ENCODE measurements at places on chromosomes 5 and 9. TPM values are rescaled to one million over a fixed set of nuclear protein-coding genes. Genes with fewer than 3 reads are reported as not detected.
A peak's percentile ranks its signal among the peaks of the same experiment; 100 is the strongest.

Gene TMEM215
- polyA plus RNA-seq = not detected

Gene GAS1
- polyA plus RNA-seq = not detected

Gene PTGDS
- 1.4 TPM for polyA plus RNA-seq

Gene REEP2
- polyA plus RNA-seq = not detected

Gene SEC24A
- 5.1 TPM for polyA plus RNA-seq

Gene IL4
- polyA plus RNA-seq = not detected

Gene PAEP
- not detected for polyA plus RNA-seq

Gene LPAR1
- not detected for polyA plus RNA-seq

Gene ENTPD8
- polyA plus RNA-seq = not detected

Gene PCDHGA2
- polyA plus RNA-seq = not detected

Gene AK6
- polyA plus RNA-seq = 49.1 TPM

Gene NAIP
- polyA plus RNA-seq = 1.8 TPM

Gene PHF24
- not detected for polyA plus RNA-seq

Gene SHISAL2B
- not detected for polyA plus RNA-seq

- no peaks in the 10 kb centered on the region for H3K27me3 ChIP-seq
- no peak overlapping the region for H3K4me3 ChIP-seq
- peaks cover 57% of the 10 kb centered on the region for H3K4me1 ChIP-seq
- peaks cover 13% of the 10 kb centered on the region for H3K36me3 ChIP-seq
- peak overlapping the region; percentile 82 for H3K27ac ChIP-seq
These were observed 21.7 kb downstream of the TCF7 start for GRCh38 chr5:134136221-134136631.

- no peaks in the 10 kb centered on the region for H3K36me3 ChIP-seq
- no peak overlapping the region for H3K4me3 ChIP-seq
- no peak for DNase-seq
- no peaks in the 10 kb centered on the region for H3K4me1 ChIP-seq
- H3K27me3 ChIP-seq = no peaks in the 10 kb centered on the region
These were observed 98.7 kb downstream of the EDIL3 start for GRCh38 chr5:84285641-84286637.

GRCh38 chr9:105535920-105536668 is 21.8 kb upstream of the FKTN start:
- H3K4me1 ChIP-seq = no peaks in the 10 kb centered on the region
- H3K27ac ChIP-seq = no peak overlapping the region
- no peak overlapping the region for H3K4me3 ChIP-seq
- no peaks in the 10 kb centered on the region for H3K27me3 ChIP-seq

DNA sequence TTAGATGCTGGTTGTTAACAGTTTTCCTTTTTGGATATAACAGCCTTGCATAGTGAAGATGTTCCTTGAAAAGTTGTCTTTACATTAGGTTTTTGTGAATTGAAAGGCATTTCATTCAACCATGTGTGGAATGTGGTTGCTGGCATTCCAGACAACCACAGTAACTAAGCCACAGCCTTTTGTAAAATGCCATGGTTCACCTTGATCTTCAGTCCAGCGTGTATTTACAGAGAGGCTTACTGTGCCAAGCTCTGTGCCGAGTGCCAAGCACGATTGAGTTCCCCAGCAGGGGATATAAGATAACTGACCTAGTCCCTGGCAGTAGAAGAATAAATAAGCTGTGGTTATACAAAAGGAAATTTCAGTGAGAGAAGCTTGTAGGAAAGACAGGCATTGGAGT is 4.9 kb downstream of the EXOSC2 start:
- H3K4me1 ChIP-seq = peaks cover 30% of the 10 kb centered on the region
- no peak overlapping the region for H3K27ac ChIP-seq
- H3K4me3 ChIP-seq = no peak overlapping the region
- peaks cover 34% of the 10 kb centered on the region for H3K36me3 ChIP-seq
- no peak for DNase-seq

GRCh38 chr5:179124853-179125788 is 64.9 kb downstream of the ZNF354C start:
- H3K4me3 ChIP-seq = no peak overlapping the region
- H3K4me1 ChIP-seq = no peaks in the 10 kb centered on the region
- no peaks in the 10 kb centered on the region for H3K36me3 ChIP-seq
- H3K27ac ChIP-seq = no peak overlapping the region
- no peak for DNase-seq
- no peaks in the 10 kb centered on the region for H3K27me3 ChIP-seq

DNA sequence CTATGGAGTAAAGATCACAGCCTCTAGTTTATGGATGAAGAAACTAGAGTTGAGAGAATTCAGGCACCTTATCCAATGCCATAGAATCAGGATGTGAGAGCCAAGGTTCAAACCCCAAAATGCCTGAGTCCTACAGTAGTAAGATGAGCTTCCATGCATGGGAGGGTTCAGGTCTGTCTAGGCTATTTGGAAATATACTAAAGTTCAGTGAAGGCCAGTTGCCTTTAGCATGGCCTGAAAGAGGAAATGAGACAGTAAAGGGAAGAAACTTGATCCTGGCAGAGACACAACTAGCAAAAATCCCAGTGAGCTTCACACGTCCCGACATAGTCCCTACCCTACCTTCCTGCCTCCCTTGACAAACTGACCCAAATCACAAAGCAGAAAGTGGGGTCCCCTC is 317.0 kb downstream of the RASEF start:
- H3K4me3 ChIP-seq = no peak overlapping the region
- no peaks in the 10 kb centered on the region for H3K27me3 ChIP-seq
- no peaks in the 10 kb centered on the region for H3K36me3 ChIP-seq
- H3K4me1 ChIP-seq = no peaks in the 10 kb centered on the region
- DNase-seq = no peak

DNA sequence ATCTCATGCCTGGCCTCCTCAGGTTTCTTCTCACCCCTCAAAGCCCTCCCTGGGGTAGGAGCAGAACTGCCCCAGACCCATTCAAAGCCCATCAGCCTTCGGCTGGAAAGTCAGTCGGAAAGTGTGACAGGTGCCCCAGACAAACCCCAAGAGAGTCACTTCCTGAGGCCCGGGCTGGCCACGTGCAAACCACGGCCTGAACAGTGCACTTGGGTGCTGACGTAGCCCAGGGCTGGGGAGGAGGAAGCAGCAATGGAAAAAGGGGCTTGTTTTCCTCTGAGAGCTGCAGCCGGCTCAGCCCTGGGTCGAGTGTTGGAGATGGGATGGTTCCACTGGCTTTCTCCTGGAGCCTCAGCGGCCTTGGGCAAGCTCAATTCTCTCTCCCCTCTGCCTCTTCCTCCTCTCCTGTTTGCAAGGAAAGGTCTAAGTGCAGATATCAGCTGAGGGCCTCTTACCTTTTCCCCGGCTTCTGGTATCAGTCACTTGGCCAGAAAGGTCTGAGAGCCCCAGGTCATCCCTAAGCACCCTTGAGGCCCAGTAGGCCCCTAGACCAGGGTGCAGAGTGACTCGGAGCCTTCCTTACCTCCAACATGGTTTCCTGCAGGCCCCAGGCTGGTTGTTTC is 5.9 kb upstream of the EGR1 start:
- H3K4me3 ChIP-seq = peak overlapping the region; percentile 66
- H3K27ac ChIP-seq = peak overlapping the region; percentile 96
- H3K4me1 ChIP-seq = peaks cover 41% of the 10 kb centered on the region
- DNase-seq = peak; percentile 63
- no peaks in the 10 kb centered on the region for H3K27me3 ChIP-seq

- no peak overlapping the region for H3K27ac ChIP-seq
- no peaks in the 10 kb centered on the region for H3K36me3 ChIP-seq
- no peaks in the 10 kb centered on the region for H3K27me3 ChIP-seq
- H3K4me1 ChIP-seq = no peaks in the 10 kb centered on the region
- DNase-seq = no peak
These were observed 237.8 kb downstream of the PAPPA start for GRCh38 chr9:116391306-116391900.

DNA sequence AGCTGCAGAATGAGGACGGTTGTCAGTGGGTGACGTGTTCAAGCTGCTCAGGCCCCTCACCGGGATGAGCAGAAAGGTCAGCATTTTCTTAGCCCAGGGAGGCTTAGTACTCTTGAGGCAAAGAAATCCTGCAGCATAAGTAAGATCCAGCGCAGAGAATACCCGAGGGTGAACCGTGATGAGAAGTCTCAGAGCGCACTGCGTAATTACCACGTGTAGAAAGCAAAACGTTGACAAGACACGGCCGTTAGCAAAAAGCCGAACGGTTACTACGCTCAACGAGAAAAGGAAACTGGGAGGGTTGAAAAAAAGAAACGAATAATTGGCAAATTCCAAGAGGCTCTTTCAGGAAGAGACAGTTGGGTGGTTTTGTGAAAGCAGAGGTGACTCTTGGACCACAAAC is 104.0 kb downstream of the COL23A1 start:
- H3K4me3 ChIP-seq = no peak overlapping the region
- peaks cover 26% of the 10 kb centered on the region for H3K27me3 ChIP-seq
- H3K27ac ChIP-seq = no peak overlapping the region
- no peak for DNase-seq
- no peaks in the 10 kb centered on the region for H3K36me3 ChIP-seq
- H3K4me1 ChIP-seq = peaks cover 5% of the 10 kb centered on the region

DNA sequence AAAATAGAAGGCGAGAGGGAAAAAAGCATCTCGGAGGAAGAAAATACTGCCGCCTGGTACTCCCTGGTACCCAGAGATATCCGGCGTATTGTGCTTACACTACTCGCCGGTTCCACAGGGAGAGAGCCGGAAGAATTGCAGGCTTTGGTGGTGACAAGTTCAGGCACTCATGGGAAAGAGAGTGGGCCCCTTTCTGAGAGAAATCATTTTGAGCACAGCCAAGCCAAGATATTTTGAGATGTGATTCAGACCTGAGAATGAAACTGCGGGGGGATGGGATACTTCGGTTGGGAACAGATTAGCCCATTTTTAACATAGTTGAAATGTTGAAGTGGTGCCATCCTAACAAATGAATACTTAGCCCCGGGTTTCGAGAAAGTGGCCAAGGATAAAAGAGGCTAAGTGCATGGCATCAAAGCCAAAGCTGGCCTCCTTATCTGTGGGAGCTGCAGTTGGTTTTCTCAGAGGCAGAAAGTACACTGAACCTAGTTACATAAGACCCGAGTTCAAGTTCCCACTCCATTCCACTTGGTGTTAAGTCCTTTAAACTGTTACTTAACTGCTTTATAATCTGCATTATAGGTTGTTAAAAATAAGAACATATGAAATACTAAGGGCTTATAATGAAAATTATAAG is 62.7 kb downstream of the SLC1A3 start:
- no peak overlapping the region for H3K4me3 ChIP-seq
- DNase-seq = no peak
- no peaks in the 10 kb centered on the region for H3K4me1 ChIP-seq
- no peaks in the 10 kb centered on the region for H3K27me3 ChIP-seq
- no peak overlapping the region for H3K27ac ChIP-seq

DNA sequence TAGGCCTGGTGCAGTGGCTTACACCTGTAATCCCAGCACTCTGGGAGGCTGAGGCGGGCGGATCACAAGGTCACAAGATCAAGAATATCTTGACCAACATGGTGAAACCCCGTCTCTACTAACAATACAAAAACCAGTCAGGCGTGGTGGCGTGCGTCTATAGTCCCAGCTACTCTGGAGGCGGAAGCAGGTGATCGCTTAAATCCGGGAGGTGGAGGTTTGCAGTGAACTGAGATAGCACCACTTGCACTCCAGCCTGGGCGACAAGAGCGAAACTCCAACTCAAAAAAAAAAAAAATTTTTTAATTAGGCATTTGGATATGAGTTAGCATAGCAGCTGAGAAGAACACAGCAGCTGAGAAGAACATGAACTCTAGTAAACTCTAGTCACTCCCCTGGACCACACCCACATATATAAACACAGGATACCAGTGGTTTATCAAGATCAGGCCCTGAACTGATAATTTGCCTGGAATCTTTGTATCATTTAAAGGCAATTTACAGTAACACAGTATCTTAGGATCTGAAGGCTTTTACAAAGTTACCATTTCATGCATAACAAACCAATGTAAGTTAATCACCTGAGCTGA is 4.6 kb upstream of the UGCG start:
- H3K36me3 ChIP-seq = no peaks in the 10 kb centered on the region
- peak; percentile 35 for DNase-seq
- no peaks in the 10 kb centered on the region for H3K27me3 ChIP-seq
- H3K4me1 ChIP-seq = peaks cover 8% of the 10 kb centered on the region
- no peak overlapping the region for H3K4me3 ChIP-seq
- H3K27ac ChIP-seq = no peak overlapping the region

- H3K27me3 ChIP-seq = peaks cover 21% of the 10 kb centered on the region
- H3K4me3 ChIP-seq = no peak overlapping the region
- no peaks in the 10 kb centered on the region for H3K4me1 ChIP-seq
- H3K36me3 ChIP-seq = no peaks in the 10 kb centered on the region
- H3K27ac ChIP-seq = no peak overlapping the region
These were observed 137.6 kb upstream of the DAPK1 start for GRCh38 chr9:87359958-87360601.

- H3K27me3 ChIP-seq = peaks cover 55% of the 10 kb centered on the region
- no peak for DNase-seq
- no peak overlapping the region for H3K4me3 ChIP-seq
- no peaks in the 10 kb centered on the region for H3K36me3 ChIP-seq
- H3K4me1 ChIP-seq = peaks cover 66% of the 10 kb centered on the region
- peak overlapping the region; percentile 78 for H3K27ac ChIP-seq
These were observed 23.6 kb downstream of the OR2V2 start for GRCh38 chr5:181170996-181171395.

DNA sequence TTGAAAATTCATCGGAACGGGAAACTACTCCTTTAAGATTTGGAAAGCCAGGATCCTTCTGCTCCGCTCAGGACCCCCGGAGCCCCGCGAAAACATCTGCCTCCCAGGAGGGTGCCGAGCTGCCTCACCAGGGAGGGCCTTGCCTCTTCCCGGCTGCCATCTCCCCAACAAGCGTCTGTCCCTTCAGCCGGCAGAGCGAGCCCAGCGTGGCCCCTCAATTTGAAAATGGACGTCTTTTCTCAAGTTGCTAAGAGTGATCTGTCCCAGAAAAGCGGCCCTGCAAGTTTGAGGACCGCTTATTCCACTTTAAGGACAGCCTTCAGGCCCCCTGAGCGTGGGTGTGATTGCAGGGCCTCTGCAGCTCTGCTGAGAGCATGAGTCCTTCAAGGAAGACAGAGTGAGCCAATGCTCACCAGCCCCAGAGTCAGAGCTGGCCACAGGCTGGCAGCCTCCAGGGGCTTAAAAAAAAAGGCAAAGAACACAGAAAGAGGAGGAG is 101.3 kb downstream of the PHF2 start:
- peaks cover 10% of the 10 kb centered on the region for H3K4me1 ChIP-seq
- no peak for DNase-seq
- H3K27ac ChIP-seq = no peak overlapping the region
- no peaks in the 10 kb centered on the region for H3K36me3 ChIP-seq
- H3K27me3 ChIP-seq = peaks cover 9% of the 10 kb centered on the region
- no peak overlapping the region for H3K4me3 ChIP-seq

GRCh38 chr9:114037961-114038723 is 40.0 kb downstream of the AMBP start:
- no peak overlapping the region for H3K27ac ChIP-seq
- no peaks in the 10 kb centered on the region for H3K4me1 ChIP-seq
- no peaks in the 10 kb centered on the region for H3K27me3 ChIP-seq
- no peak overlapping the region for H3K4me3 ChIP-seq
- H3K36me3 ChIP-seq = peaks cover 21% of the 10 kb centered on the region

GRCh38 chr5:140549237-140550144 is 2.0 kb downstream of the EIF4EBP3 start:
- peak overlapping the region; percentile 95 for H3K27ac ChIP-seq
- H3K4me3 ChIP-seq = peak overlapping the region; percentile 86
- no peaks in the 10 kb centered on the region for H3K27me3 ChIP-seq
- peaks cover 9% of the 10 kb centered on the region for H3K36me3 ChIP-seq
- peaks cover 36% of the 10 kb centered on the region for H3K4me1 ChIP-seq
- no peak for DNase-seq

GRCh38 chr9:75869236-75869635 is 21.2 kb upstream of the PCSK5 start:
- H3K27ac ChIP-seq = no peak overlapping the region
- no peaks in the 10 kb centered on the region for H3K36me3 ChIP-seq
- DNase-seq = no peak
- H3K4me3 ChIP-seq = no peak overlapping the region
- no peaks in the 10 kb centered on the region for H3K4me1 ChIP-seq
- H3K27me3 ChIP-seq = peaks cover 40% of the 10 kb centered on the region
